ENCODE measurements at places on chromosomes 13 and 19. TPM values are rescaled to one million over a fixed set of nuclear protein-coding genes. Genes with fewer than 3 reads are reported as not detected.

The FXYD1 gene
- total RNA-seq = 34.8 TPM

The CACNA1A gene
- total RNA-seq = 7.7 TPM

The PROZ gene
- not detected for total RNA-seq

The NCCRP1 gene
- total RNA-seq = not detected

The ZNF154 gene
- 0.11 TPM for total RNA-seq

The PGLYRP1 gene
- total RNA-seq = not detected

The UPF3A gene
- total RNA-seq = 79.8 TPM

The CYP2S1 gene
- total RNA-seq = not detected

The PLK5 gene
- not detected for total RNA-seq

The WDR87 gene
- not detected for total RNA-seq

The MBD3L2 gene
- total RNA-seq = not detected

The SOX1 gene
- total RNA-seq = not detected

The MYBPC2 gene
- total RNA-seq = not detected

The C1QTNF9 gene
- not detected for total RNA-seq

The KANK2 gene
- total RNA-seq = 572 TPM

The GJB2 gene
- 0.21 TPM for total RNA-seq

The IGSF23 gene
- not detected for total RNA-seq

The SKA3 gene
- not detected for total RNA-seq

The LGALS13 gene
- total RNA-seq = not detected

The NKPD1 gene
- not detected for total RNA-seq

The SIGLEC6 gene
- 6.6 TPM for total RNA-seq

The PCDH20 gene
- total RNA-seq = 3.3 TPM

The IFNL3 gene
- total RNA-seq = not detected

The PRSS57 gene
- total RNA-seq = not detected
